NCI-H2107 (cell line): ENCODE measurements at places on chromosomes 11 and 22.

DNA sequence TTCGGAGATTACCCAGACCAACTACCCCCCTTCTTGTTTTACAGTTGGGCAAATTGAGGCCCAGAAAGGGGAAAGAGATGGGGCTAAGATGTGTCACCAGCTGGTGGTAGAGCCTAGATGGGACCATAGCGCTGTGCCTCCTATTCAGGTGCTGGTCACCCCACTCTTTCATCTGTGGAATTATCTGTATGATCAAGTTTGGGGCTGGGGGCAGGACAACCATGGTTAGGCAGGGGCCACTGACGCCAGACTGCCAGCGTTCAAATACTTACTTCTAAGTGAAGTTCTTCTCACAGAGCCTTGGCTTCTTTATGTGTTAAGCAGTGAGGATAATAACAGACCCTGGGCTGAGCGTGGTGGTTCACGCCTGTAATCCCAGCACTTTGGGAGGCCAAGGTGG, 55.9 kb downstream of the IGLL1 start:
- no peak for DNase-seq

DNA sequence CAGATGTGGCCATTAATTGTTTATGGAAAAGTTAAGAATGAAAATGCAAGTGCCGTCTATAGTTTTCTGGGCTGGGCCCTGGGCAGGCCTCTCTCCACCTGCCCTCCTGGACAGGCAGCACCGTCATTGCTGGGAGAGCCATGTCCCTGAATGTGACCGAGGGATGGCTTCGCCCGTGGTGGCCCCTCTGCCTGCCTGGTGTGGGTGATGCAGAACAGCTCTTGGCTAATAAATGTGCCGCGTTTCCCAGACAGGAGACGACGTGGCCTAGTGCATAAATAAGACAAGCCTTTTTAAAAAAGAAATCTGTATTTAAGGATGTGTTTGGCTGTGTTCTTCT, 407.3 kb downstream of the TBC1D22A start:
- no peak for DNase-seq

DNA sequence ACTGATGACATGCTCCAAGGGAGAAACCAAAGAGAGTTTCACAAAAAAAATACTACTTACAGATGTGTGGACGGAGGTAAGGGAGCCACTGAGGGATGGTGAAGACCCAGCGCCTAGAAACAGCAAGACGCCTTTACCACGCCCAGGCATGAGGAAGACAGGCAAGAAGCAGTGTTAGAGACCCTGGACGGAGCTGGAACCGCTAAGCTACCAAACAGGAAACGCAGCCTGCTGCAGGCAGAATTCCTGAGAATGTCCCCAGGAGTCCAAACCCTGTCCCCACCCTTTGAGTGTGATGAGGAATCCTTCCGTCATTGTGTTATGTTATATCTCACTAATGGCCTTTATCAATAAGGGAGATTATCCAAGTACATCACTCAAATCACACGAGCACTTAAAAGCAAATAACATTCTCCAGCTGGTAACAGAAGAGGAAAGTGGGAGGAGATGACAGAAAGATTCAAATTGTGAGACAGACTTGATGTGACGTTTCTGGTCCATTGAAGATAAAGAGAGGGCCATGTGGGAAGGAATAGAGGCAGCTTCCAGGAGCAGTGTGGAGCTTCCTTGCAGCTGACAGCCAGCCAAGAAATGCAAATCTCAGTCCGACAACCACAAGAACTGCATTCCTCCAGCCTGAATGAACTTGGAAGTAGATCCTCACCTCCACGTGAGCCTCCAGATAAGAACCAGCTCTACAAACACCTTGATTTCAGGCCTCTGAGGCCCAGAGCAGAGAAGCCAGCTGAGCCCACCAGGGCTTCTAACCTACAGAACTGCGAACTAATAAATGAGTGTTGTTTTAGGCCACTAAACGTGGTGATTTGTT, 19.1 kb downstream of the FAM181B start:
- DNase-seq, result no peak

DNA sequence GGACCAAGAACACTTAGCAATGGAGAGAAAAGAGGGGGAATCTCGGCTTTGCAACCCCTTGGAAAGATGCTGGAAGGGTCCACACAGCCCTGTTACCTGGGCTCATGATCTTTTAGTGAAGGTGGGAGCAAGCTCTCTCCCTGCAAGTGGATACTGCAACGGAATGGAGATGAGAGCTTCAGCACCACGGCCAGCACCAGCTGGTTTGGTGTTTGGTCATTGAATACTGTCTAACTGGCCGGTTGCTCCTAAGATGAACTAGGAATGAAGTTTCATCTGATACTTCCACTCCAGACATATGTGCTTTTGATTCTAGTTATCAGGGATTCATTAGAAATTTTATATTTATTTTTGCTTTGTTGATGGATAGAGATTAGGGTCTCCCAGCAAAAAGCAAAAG, 16.3 kb downstream of the HTR3A start:
- no peak for DNase-seq

- DNase-seq, result no peak
These were observed 531.7 kb downstream of the ETS1 start for GRCh38 chr11:128055576-128056217.

DNA sequence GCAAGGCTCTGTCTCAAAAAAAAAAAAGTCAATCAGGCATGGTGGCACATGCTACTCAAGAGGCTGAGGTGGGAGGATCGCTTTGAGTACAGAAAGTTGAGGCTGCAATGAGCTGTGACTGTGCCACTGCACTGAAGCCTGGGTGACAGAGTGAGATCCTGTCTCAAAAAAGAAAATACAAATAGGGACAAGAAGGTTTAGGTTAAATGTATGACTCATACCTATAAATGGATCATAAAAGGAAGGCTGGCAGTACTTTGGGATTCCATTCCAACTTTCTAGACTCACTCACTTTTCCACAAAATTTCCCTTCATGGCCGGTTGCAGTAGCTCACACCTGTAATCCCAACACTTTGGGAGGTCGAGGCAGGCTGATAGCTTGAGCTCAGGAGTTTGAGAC, 25.6 kb upstream of the OSBP start:
- DNase-seq, result no peak

GRCh38 chr11:26730414-26731083, 8.7 kb upstream of the SLC5A12 start:
- DNase-seq, result no peak

DNA sequence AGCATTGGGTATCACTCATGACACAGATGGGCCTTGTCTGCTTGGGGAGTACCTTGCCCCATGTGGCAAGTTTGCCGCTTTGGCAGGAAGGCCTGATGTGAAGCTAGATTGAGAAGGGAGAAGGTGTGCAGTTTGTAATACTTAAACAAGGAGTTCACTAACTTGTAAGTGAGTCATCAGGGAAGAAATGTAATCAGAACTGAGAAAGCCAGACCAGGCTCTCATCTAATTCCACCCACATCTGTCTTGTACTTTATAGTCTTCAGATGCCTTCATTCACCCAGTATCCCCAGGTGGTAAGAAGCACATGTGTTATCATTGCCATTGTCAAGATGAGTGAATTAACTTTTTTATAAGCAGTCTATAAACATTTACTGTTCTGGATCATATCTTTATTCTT, 116.0 kb upstream of the DDI1 start:
- DNase-seq, result no peak

GRCh38 chr11:119309411-119309810, 7.5 kb downstream of the MCAM start:
- no peak for DNase-seq

GRCh38 chr22:34966980-34967565, 98.9 kb upstream of the ISX start:
- DNase-seq, result no peak

GRCh38 chr22:26168939-26169314, 335 bp upstream of the SEZ6L start:
- no peak for DNase-seq

GRCh38 chr11:64833509-64833908, 10.9 kb downstream of the CDC42BPG start:
- no peak for DNase-seq

DNA sequence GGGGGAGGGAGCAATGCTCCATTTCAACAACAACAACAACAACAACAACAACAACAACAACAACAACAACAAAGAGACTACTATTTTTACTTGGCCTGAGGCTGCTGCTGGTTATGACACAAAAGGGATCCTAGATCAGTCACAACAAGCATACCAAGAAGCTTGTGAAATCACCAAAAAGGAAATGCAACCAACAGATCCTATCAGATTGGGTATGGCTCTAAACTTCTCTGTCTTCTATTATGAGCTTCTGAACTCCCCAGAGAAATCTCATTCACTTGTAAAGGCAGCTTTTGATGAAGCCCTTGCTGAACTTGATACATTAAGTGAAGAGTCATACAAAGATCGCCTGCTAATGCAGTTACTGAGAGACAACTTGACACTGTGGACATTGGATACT, 10.5 kb upstream of the MS4A2 start:
- DNase-seq, result no peak

DNA sequence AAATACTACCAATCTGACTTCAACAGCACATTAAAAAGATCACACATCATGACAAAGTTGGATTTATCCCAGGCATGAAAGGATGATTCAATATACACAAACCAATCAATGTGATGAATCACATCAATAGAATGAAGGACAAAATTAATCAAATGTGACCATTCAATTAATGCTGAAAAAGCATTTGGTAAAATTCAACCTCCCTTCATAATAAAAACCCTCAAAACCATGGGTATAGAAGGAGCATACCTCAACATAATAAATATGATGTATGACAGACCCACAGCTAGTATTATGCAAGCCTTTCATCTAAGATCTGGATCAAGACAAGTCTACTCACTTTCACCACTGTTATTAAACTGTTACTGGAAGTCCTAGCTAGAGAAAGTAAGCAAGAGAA, 921.7 kb upstream of the RAG2 start:
- no peak for DNase-seq

DNA sequence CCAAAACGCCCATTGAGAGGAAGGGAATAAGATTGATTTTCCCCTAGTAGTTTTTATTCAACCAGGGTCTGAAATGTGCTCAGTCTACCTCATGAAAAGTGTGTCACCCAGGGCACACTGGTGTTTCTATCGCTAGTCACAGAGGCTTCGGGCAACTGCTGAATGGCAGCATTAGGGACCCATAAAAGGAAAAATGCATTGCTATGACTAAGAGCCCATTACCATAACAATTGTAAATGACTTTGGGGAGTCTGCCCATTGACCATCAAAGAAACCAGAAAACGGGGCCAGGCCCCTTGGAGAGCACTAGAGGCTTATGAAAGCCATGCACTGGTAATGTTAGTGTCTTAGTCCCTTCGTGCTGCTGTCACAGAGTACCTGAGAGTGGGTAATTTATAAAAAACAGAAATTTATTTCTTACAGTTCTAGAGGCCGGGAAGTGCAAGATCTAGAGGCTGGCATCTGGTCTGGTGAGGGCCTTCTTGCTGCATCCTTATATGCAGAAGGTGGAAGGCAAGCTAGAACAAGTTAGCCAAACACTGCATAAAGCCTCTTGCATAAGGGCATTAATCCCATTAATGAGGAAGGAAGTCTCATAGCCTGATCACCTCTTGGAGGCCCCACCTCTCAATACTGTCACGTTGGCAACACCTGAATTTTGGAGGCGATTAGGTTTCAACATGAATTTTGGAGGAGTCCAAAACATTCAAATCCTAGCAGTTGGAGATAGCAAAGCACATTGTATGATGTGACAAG, 306.7 kb downstream of the ST3GAL4 start:
- DNase-seq, result no peak

GRCh38 chr11:130047141-130047540, 22.6 kb upstream of the APLP2 start:
- no peak for DNase-seq

DNA sequence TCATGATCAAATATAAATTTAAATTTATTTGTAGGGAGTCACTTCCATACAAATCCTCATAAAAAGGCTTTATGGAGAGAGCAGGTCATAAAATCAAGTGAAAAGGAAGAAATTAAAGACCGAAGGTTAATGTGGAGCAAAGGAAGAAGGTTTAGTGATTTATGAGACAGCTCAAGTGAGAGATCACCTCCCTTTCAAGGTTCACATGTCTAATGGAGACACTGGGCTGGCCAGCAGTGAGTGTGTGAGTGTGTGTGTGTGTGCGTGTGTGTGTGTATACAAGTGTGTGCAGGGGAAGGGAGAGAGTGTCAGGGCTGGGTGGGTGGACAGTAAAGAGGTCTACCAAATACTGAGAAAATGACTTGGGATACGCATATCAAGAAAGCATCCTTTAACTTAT, 251.2 kb downstream of the FAT3 start:
- no peak for DNase-seq

DNA sequence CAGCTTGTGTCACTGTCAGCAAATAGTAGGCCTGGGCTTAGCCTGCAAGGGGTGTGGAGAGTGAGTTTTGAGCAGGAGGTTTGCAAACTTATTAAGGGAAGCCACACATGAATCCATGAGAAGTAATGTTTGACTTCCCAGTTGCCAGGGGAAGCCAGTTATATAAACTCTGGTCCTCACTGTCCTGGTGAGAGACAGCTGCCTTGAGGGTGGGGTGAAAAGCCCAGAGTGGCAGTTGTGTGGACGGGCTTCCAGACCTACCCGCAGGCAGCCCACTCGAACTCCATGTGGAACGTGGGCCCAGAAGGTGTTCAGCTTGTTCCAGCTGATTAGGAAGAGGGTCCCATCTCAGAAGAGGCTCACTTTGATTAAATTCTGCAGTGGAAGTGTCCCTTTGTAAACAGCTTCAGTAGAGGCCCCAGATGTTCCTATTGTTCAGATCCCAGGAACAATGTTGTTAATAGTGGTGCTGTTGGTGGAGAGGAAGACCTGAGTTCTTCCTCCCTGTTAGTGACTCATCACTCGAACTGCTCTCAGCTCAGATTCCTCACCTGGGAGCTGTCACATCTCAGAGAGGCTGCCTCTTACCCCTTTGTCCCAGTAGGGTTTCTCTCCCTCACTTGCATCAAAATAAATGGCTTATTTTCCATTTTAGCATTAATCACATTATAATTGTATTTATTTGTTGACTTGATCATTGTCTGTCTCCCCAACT, 63.4 kb downstream of the GRAMD1B start:
- no peak for DNase-seq

DNA sequence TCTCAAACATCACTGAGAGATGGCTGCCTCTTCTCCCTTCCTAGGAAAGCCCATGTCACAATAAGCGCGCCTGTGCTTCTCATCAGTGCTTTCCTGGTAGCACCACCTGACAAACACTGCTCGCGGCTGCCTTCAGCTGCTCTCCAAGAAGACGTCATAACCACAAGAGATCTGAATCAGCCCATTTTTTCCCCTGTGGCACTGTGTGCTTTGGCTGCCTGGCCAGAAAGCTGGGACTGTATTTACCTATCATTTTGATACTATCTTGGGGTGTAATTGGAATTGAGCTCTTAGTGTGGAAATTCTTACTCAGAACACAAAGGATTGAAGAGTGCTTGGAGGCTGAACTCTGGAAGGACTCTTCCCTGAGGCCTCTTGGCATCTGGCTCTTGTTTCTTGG, 50.3 kb upstream of the EHF start:
- no peak for DNase-seq

DNA sequence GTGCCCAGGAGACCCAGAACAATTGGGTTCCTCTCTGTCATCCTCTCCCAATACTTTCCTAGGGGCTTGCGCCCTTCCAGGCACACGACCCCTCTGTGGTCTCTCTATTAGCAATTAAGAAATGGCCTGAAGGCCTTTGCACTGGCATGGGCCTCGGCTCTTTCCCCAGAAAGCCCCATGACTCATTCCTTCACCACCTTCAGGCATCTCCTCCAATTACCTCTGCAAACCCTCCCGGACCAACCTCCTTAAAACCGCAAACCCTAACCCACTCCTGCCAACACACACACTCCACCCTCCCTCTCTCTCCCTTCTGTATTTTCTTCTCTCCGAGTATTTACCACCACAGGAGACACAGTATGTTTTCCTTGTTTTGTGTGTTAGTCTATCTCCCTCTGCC, 36.7 kb downstream of the LARGE1 start:
- no peak for DNase-seq

- no peak for DNase-seq
These were observed 1137.0 kb downstream of the FAM181B start for GRCh38 chr11:81596704-81597103.
